ENCODE measurements at places on chromosomes 4 and X. TPM values are rescaled to one million over a fixed set of nuclear protein-coding genes. Genes with fewer than 3 reads are reported as not detected.

Gene NLGN3
- total RNA-seq, result 1.4 TPM

Gene SOWAHD
- not detected for total RNA-seq

Gene DUX4
- not detected for total RNA-seq

Gene DCAF12L2
- total RNA-seq, result 3.6 TPM

Gene MAGEA2B
- not detected for total RNA-seq

Gene DNAAF6
- not detected for total RNA-seq

Gene TRIM2
- total RNA-seq, result 54.5 TPM

Gene MAGEA10
- total RNA-seq, result 8.0 TPM

Gene TMPRSS11F
- 0.46 TPM for total RNA-seq

Gene DTHD1
- 0.91 TPM for total RNA-seq

Gene RAI2
- total RNA-seq, result 19.1 TPM
